Transverse colon (tissue), 4 donors: ENCODE measurements at places on chromosomes 6 and 20. TPM values are rescaled to one million over a fixed set of nuclear protein-coding genes. Genes with fewer than 3 reads are reported as not detected.

PPT2 gene
- 80.0 TPM for total RNA-seq

SRSF12 gene
- not detected for total RNA-seq

PANK2 gene
- total RNA-seq: 48.7 TPM

DNA sequence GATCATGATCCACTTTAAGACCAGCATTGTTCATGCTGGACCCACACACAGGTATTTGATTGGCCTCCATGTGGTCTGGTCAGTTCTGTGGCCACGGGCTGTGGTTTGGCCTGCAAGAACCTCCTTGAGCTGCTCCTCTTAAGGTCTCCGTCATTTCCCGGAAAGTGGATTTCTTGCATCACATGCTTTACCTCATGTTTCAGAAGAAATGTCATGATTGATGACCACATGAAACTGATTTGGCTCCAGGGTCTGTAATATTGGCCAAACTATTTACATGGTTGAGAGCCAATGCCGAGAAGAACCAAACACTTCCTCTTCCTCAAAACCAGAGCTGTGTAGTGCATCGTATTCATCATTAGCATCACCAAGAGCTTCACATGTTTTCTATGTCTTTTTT is 13.2 kb upstream of the RSPH3 start:
- no peak for DNase-seq

DNA sequence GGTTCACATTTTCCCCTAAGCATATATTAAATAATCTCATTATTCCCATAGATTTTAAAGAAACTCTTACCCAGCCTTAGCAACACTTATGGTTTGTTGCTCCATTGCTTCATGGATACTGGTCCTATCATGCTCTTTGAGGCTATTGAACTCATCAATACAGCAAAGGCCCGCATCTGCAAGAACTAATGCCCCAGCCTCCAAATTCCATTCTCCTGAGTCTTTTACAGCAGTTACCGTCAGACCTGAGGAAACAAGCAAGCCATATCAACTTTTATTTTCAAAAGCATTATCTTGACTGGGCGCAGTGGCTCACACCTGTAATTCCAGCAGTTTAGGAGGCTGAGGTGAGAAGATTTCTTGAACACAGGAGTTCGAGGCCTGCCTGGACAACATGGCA is 37.7 kb upstream of the ASF1A start:
- DNase-seq: no peak

DNA sequence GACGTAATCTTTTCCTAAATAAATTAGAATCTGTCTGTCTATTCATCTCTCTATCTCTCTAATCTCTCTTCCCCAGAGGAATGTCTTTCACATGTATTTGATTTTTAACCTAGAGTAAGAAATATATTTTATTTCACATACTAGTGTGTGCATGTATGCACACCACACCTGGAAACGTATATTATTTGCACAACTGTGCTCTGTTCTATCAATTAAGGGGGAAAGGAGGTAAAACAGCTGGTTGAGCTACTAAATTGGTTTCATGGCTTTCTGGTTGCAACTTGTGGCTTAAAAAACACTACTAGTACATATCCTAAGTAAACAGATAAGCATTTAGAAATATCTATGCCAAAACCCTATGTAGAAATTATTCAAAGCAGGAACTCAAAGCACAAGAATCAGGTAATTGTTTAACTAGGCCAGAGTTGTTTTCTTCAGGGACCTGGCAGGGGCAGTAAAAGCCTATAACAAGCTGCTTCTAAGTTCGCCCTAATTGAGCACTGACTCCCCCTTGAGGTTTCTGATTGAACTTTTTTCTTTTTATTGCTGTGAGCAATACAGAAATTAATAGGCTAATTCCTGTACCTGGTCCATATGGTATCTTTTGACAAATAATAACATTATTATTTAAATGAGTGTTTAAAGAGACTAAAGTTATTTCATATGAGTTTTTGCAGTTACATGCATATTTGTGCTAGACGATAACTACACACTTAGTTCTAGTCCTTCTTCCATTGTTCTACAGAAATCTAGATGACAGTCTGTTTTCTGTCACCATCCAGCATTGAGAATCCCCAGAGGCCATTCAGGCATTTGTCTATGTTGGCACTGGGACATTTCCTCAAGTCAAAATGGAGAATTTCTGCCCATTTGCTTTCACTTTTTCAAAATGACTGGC is 88.6 kb downstream of the MCHR2 start:
- DNase-seq: no peak

DNA sequence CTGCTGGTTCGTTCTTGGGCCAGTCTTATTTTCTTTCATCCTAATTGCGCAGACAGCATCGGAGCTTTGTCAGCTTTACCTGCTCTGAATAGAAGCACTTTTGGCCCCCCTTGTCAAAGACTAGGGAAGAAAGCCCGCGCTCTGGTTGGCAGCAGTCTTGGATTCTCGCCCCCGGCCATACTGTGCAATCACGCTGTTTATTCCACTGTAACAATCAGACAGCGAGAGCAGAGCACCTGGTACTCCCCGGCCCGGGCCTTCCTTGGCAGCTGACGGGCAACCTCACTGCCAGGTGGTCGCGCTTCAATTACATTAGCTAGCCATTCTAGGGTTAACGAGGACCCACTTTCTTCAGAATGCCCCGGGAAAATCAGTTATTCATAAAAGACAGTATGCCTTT is 72.6 kb downstream of the INSM1 start:
- DNase-seq: no peak
